ENCODE measurements at places on chromosomes 1 and 21. TPM values are rescaled to one million over a fixed set of nuclear protein-coding genes. Genes with fewer than 3 reads are reported as not detected.

The SPAG17 gene
- total RNA-seq = not detected

GRCh38 chr1:207983044-207983635 lies 72.2 kb upstream of the CD34 start:
- no peak for DNase-seq

GRCh38 chr21:46326110-46326703 lies 2.3 kb downstream of the PCNT start:
- DNase-seq = no peak

- peak; percentile 62 for DNase-seq
Measured at GRCh38 chr1:231460614-231461013, 38.5 kb upstream of the EGLN1 start.

DNA sequence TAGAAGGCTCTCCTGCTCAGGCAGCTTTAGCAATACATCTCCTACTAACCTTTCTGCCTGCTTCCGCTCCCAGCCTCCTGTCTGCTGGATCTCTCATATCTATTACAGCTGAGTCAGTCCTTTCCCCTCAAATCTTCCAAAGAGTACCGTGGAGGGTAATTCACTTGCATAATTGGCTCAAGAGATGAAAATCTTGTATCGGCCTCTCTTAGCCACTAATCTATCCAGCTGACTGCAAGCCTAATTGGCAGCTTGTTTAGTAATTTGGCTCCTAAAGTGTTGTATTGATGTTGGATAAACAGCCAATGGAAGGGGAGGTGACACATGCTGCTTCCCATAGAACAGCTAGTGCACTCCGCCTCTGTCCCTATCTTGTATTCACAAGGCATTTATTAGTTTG lies 195.7 kb downstream of the GPATCH2 start:
- no peak for DNase-seq

The AADACL4 gene
- total RNA-seq = not detected

The FCRL1 gene
- 0.84 TPM for total RNA-seq

DNA sequence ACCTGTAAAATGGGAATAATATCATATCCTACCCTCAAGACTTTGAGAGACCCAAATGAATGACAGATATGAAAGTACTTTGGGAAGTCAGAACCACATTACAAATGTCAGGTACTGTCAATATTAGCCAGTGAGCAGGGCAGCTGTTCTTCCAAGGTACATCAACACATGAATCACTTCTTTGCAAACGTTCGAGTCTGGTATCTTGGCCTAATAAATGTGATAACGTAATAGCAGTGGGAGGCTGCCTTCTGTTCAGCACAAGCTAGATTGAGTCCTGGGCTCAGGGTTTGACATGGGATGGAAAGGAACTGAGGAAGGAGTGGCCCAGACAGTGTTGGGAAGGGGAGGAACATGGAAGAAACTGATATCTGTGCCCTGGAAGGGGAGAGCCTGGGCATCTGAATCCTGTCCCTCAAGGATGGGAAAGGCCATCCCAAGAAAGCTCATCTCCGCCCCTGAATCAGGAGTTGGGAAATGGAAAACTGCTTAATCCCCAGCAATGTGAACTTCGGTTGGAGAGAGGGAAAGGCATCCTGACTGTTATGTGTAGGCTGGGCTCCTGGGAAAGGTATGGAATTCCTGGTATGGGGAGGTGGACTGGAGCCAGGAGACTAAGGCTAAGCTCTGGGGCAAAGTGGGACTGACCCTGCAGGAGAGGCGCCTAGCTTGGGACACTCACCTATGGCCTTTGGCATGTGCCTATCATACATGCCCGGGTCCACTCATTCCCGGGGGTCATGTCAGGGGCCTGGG lies 14.3 kb downstream of the KCNC4 start:
- DNase-seq = no peak

DNA sequence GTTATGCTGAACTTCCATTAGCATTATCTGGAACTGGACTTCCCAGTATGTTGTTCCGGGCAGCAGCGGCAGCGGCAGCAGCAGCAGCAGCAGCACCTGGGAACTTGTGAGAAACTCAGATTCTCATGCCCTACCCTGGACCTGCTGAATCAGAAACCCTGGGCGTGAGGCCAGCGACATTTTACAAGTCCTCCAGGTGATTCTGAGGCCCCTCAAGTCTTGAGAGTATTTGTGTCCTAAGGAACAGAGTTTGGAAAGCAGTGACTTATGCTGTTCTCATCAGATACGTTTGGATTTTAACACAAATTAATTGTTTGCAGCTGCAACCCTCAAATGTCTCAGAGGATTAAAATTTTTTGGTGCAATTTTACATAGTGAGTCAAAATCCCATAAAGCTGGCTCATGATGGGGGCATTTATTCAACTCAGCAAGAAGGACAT lies 157.2 kb upstream of the KAZN start:
- no peak for DNase-seq

The LCE1C gene
- not detected for total RNA-seq

DNA sequence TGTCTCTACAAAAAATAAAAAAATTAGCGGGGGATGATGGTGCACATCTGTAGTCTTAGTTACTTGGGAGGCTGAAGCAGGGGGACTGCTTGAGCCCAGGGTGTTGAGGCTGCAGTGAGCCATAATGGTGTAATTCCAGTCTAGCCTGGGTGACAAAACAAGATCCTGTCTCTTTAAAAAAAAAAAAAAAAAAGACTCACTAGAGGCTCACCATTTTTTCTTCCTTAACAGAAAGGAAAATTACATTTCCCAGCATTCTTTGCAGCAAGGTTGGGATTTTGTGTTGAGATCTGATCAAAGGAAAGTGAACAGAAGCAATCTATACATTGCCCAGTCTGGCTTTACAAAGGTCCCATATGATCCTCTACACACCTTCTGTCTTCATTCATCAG lies 21.5 kb downstream of the GFI1 start:
- DNase-seq = no peak

The EXTL1 gene
- total RNA-seq = not detected

- DNase-seq = no peak
Measured at GRCh38 chr1:15605398-15606383, 11.6 kb upstream of the DDI2 start.

DNA sequence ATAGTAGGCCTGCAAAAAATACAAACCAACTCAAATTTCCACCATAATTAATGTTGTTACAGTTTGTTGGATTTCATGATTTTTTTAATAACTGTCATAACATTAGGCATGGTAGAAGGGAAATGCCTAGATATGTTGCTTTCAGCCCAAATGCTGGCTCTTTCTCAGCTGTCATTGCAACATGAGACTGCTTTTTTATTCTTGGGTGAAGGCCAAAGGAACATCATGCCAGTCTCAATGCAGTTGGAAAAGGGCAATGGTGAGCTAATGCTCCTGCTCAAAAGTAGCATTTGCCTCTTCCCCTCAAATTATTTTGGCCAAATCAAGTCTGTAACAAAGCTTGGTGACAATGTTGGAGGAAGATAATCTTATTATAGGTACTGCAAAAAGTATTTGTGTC lies 877.7 kb upstream of the PRMT6 start:
- no peak for DNase-seq

- no peak for DNase-seq
Measured at GRCh38 chr1:177798614-177799013, 171.2 kb downstream of the SEC16B start.

The OR2T5 gene
- not detected for total RNA-seq

The COL24A1 gene
- not detected for total RNA-seq

- DNase-seq = no peak
Measured at GRCh38 chr1:113628997-113629396, 130.3 kb downstream of the PHTF1 start.

- DNase-seq = no peak
Measured at GRCh38 chr1:230752407-230752806, 5.2 kb downstream of the CAPN9 start.

The TNN gene
- not detected for total RNA-seq

DNA sequence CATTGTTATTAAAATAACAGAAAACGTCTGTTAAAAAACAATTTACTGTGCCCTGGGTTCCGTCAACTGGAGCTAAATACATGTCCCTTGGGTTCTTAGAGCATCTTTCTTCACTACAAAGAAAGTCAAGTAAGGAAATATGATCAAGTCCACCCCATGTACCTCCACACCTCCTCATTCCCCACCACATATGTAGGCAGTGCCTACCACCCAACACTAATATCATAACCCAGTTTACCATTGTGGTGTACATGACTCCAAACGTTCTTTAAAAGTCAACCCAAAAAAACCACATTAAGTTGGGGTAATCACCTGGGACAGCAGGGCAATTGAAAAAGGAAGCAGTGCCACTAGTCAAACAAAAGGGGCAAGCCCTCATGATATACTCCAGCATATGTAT lies 7.8 kb upstream of the LRRC52 start:
- DNase-seq = no peak

DNA sequence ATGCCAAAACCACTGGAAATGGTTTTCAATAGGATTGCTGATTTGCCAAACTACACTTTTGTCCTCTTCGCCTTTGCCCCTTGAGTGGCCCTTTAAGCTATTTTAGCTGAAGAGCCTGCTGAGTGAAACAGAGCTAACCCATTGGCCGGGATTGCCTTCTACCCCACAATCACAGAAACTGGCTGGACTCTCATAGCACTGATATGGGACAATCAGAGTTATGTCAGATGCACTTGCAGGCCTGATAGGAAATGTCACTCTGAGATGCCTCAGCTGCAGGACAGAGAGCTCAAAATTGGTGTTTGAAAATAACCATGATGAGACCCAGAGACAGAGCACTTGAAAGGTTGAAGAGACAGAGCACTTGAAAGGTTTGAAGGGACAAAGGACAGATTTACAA lies 354.4 kb downstream of the BRINP2 start:
- DNase-seq = no peak

GRCh38 chr1:208615371-208615770 lies 371.2 kb upstream of the PLXNA2 start:
- no peak for DNase-seq

The CLIC4 gene
- 1.4 TPM for total RNA-seq

DNA sequence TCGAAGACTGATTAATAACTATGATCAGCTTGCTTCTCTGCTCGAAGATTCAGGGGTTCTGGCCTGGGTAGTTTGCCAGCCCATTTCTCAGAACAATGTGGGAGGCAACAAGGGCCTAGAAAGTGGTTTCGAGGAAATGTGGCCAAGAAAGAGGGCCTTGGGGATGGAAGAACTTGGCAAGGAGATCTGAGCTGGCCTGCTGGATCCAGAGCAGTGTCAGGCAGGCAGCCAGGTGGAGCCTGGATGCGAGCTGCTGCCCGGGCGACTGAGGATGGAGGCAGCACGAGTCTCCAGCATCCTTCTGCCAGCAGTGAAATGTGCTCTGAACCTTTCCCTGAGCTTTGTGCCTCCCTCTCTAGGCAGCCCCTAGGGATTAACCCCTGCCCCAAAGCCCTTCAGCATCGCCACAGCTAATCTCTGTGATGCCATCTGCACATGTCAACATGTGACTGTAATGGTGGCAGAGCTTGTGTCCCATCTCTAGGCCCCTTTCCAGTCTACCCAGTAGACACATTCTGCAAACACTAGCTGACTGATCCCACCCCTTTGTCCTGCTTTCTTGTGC lies 61.0 kb upstream of the NEK2 start:
- no peak for DNase-seq

The USH2A gene
- total RNA-seq = not detected

The POGZ gene
- 137 TPM for total RNA-seq

DNA sequence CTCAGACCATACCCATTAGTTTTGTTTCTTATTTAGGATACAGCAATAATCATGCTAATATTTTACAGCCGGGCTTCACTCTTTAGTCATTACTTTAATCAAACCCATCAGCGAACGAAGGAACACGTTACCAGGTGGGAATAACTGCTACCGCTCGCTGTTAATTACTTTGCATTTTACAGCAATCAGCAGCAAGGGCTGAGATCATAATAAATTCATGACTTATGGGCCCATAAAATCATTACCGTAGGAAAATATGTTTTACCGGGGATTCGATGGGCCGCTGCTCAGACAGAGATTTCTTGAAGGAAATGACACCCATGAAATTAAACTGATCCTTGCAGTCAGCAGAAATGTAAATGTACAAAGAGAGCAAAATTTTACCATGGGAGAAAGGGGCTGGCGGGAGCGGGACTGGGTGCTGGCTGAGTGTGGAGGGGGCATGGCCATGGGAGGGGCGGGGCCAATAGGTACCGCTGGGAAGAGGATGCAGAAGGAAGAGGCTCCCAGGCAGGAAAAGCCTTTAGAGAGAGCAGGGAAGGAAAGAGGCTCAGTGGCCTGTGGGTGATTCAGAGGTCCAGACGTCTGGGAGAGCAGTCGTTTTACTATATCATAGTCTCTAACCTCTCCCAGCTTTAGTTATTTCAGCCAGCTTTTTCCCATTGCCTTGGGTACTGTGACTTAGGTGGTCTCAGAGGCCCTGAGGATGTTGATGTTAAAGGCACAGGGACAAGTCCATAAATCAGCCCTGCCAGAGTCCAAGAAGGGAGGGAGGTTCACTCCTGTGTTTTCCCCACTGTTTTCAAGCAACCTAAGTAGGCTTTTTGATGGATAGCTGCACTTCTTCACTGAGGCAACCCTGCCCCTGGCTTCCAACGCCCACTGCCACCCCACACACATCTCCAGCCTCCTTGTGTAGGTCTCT lies 258.9 kb downstream of the SEC16B start:
- DNase-seq = no peak

DNA sequence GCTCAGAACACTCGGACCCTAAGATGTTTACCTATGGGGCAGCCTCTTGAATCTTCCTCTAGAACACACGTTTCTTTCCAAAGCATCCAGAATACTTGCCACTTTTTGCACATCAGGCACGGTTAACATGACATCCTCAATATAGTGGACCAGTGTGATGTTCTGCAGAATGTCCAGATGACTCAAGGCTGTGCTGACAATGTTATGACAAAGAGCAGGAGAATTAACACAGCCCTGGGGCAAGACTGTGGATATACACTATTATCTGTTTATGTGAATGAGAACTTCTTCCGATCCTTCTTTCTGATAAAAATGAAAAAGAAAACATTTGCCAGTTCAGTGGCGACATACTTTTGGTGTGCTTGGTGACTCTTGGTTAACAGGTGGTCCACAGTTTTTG lies 154.3 kb downstream of the PDE4B start:
- no peak for DNase-seq
